NCI-H2029 treated with DMSO at 0.1 percent for 48 hours (cell line): ENCODE measurements at places on chromosomes 5 and 9.

- no peak for DNase-seq
Measured at GRCh38 chr5:68444048-68444447, 228.5 kb downstream of the PIK3R1 start.

DNA sequence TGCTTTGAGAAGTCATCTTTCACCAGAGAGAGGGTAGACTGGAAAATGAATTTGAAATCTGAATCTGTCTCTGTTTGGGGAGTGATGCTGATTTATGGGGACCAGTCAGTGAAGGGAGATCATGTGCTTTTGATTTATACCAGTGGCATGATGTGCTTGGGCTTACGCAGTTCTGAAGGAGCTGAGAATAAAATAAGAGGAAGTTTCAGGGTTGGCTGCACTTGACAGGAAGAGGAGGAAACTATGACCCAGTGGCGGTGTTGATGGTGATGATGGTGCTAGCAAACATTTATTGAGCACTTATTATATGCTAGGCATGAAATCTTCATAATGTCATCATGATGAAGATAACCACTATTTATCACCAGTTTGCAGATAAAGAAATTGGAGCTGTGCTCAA, 136.4 kb upstream of the GLRA1 start:
- DNase-seq = no peak

- DNase-seq = no peak
Measured at GRCh38 chr5:37988454-37989046, 148.7 kb upstream of the GDNF start.

- no peak for DNase-seq
Measured at GRCh38 chr5:10838038-10838437, 77.0 kb upstream of the DAP start.

DNA sequence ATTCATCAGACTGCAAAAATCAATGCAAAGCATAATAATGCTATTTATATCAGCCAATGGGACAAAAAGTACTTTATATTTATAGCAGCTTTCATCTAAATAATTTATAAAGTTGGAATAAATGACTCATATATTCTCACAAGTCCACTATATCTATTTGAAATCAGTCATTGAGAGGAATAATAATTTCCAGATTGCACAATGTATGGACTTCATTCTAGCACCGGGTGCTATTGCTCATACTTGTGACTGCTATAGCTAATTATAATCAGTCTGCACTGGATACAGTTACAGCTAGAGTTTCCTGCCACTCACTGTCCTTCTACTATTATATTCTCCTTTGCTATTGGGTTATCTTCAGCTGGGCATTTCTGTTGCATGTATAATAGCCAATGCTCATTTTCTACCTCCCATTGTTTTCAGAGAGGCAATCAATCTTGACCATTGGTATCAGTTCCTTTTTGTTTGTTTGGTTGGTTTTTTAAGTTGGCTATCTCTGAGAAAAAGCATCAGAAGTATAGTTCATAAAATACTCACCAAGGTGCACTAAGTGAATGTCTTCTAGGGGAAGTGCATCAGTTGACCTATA, 1.9 kb downstream of the CDH18 start:
- DNase-seq = peak; percentile 40
